ENCODE measurements at places on chromosomes 3 and 15. TPM values are rescaled to one million over a fixed set of nuclear protein-coding genes. Genes with fewer than 3 reads are reported as not detected.

DNA sequence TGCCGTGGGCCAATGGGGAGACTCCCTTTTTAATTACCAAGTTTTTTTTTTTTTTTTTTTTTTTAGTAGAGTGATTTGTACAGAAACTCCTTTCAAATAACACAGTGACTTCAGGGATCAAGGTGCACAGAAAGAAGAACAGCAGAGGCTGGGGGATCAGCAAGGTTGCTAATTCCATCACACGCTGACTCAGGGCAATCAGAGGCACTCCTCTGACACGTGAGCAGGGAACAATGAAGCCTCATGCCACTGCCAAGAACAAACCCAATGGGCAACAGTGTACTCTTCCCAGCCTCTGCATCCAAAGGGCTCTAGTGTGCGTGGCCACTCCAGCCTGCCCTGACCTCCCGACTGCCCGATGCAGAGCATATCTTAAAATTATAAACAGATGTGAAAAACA is 186.7 kb upstream of the WNT5A start:
- H3K36me3 ChIP-seq = no peaks in the 10 kb centered on the region
- no peaks in the 10 kb centered on the region for H3K4me1 ChIP-seq
- no peak for DNase-seq
- no peak overlapping the region for H3K27ac ChIP-seq

- no peak overlapping the region for H3K27ac ChIP-seq
- H3K4me1 ChIP-seq = no peaks in the 10 kb centered on the region
- H3K36me3 ChIP-seq = no peaks in the 10 kb centered on the region
- no peak overlapping the region for H3K4me3 ChIP-seq
- no peak for DNase-seq
These were observed 58.3 kb upstream of the CFAP20DC start for GRCh38 chr3:59107856-59108815.

DNA sequence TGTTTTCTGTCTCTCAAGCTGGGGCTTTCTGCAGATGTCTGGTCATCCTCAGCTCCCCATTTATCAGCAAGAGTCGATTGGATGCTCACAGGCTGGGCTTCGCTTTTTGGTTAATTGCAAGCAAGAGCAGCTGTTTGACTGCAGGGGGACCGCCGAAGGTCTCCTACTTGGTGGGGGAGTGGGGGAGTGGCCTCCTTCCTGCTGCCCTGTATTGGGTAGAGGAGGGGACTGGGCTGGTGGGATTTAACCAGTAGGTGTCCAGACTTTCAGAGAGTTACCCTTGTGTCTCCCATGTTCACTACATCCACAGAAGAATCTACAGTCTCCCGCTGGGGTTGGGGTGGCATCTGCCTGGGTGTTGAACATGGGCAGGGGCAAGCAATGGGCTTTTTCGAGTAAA is 78.7 kb downstream of the PLXNA1 start:
- H3K27me3 ChIP-seq = no peaks in the 10 kb centered on the region
- no peaks in the 10 kb centered on the region for H3K4me1 ChIP-seq
- no peak for DNase-seq
- no peak overlapping the region for H3K27ac ChIP-seq

- no peaks in the 10 kb centered on the region for H3K27me3 ChIP-seq
- no peak overlapping the region for H3K4me3 ChIP-seq
- H3K27ac ChIP-seq = peak overlapping the region; percentile 28
- H3K4me1 ChIP-seq = peaks cover 36% of the 10 kb centered on the region
These were observed 68.9 kb upstream of the TNFSF10 start for GRCh38 chr3:172591876-172592771.

DNA sequence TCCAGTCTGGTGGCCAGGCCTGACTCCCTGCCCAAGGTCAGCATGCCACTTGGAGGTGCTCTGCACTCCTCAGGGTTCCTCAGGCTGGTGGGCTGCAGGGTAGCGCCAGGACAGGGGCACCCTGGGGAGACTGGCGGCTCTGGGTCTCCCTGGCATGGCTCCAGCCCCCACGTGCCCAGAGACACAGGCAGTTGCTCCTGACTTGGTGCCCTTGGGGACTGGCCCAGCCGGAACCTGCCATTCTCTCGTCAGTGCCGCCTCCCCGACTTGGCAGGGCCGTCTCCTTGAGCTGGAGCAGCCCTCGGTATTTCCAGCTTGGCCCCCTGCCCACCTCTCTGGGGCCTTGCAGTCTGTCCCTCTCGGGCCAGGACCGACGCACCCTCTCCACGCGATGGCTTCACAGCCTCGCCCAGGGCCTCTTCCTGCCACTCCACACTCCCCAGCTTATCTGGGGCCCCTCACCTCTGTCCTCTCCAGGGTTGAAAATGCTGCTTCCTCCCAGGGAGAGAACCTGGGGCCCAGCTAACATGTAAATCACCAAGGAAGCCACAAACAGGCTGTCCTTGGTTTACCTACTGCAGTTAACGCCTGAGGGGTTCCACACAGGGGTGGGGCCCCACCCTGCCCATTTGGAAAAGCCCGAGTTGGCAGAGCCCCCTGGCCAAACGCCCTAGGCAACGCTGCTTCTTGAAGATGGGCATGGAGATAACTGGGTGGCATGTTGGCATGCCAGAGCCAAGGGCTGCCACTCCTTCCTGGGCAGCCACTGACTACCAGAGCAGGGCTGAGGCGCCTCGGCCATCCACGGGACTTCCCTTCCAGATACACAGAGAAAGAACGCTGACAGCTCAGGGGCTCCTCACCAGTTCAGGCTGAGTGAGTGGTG is 61.4 kb downstream of the SMAD6 start:
- peaks cover 91% of the 10 kb centered on the region for H3K4me1 ChIP-seq
- no peak overlapping the region for H3K4me3 ChIP-seq
- H3K27ac ChIP-seq = peak overlapping the region; percentile 61
- DNase-seq = peak; percentile 96

DNA sequence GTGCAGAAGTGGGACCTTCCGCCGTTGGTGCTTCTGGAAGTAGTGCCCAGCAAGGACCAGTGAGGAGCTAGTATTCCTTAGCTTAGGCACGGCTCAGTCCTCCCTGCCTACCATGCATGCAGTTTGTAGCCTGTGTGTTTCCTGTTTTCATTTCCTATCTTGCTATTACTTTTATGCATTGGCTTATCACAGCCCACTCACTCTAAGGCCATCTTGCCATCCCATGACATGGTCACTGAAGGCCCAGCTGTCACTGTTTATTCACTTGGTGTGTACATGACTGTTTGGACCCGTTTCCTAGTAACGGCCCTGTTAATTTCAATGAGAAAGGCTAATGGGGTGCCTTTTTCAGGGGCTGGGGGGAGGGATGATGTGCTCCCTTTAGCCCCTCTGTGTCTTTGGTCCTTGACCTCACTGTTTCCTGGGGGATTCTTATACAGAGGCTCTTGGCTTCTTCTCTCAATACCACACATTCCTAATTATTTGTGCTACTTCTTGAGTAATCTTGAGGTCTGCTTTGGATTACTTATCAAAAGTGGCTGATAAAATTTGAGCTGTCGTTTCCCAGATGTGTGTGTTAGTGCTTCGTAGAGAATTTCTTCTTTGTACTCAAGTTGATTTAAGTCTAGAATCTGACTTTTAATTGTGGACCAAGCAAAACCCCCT is 24.5 kb upstream of the TRAK1 start:
- no peaks in the 10 kb centered on the region for H3K36me3 ChIP-seq
- no peak for DNase-seq
- no peak overlapping the region for H3K4me3 ChIP-seq
- peaks cover 56% of the 10 kb centered on the region for H3K4me1 ChIP-seq

GRCh38 chr3:49972656-49973055 is 32.7 kb downstream of the RBM6 start:
- peaks cover 2% of the 10 kb centered on the region for H3K4me1 ChIP-seq
- no peaks in the 10 kb centered on the region for H3K27me3 ChIP-seq
- H3K36me3 ChIP-seq = peaks cover 51% of the 10 kb centered on the region
- no peak overlapping the region for H3K27ac ChIP-seq
- DNase-seq = no peak

GRCh38 chr3:13111173-13111872 is 38.1 kb upstream of the IQSEC1 start:
- no peak overlapping the region for H3K4me3 ChIP-seq
- no peaks in the 10 kb centered on the region for H3K4me1 ChIP-seq
- DNase-seq = peak; percentile 73
- H3K27ac ChIP-seq = peak overlapping the region; percentile 30

Gene CTXN2
- total RNA-seq = not detected

Gene DZIP1L
- total RNA-seq = 8.1 TPM

Gene GOLGA8N
- total RNA-seq = 14.1 TPM

Gene MYZAP
- total RNA-seq = 30.9 TPM

All from upper lobe of right lung (tissue), 1 donor.